MCF 10A (cell line): ENCODE measurements at places on chromosomes 5 and 9. TPM values are rescaled to one million over a fixed set of nuclear protein-coding genes. Genes with fewer than 3 reads are reported as not detected.

FIBCD1 gene
- 1.6 and 2.8 TPM in 2 replicates for total RNA-seq

GRCh38 chr9:111873901-111874300 is 22.7 kb upstream of the UGCG start:
- no peak overlapping the region for H3K4me3 ChIP-seq
- H3K27me3 ChIP-seq: no peaks in the 10 kb centered on the region
- no peak overlapping the region for H3K27ac ChIP-seq
- H3K36me3 ChIP-seq: no peaks in the 10 kb centered on the region
- peaks cover 13% of the 10 kb centered on the region for H3K4me1 ChIP-seq
- no peak for DNase-seq

- H3K27me3 ChIP-seq: peaks cover 37% of the 10 kb centered on the region
- no peaks in the 10 kb centered on the region for H3K36me3 ChIP-seq
- no peak overlapping the region for H3K4me3 ChIP-seq
- no peak for DNase-seq
Observed at GRCh38 chr5:60455589-60455988, 244.4 kb downstream of the DEPDC1B start.

DNA sequence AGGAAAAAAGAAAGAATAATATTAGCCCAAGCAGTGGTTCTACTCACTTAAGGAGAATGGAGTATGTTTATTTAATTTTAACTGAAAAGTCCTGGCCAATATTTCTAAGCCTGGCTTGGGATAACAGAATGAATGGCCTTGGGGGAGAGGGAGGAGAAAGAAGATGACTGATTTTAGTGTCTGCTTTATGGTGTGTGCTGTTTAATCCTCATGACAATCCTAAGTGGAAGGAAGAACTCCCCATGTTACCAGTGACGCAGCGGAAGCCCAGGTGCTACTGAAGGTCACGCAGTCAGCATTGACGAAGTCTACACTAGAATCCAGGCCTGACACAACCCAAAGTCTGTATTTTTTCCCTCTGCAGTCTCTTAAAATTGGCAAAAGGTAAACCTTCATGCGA is 50.5 kb downstream of the PALM2AKAP2 start:
- H3K36me3 ChIP-seq: no peaks in the 10 kb centered on the region
- no peak for DNase-seq
- no peak overlapping the region for H3K27ac ChIP-seq
- no peaks in the 10 kb centered on the region for H3K27me3 ChIP-seq
- H3K4me3 ChIP-seq: no peak overlapping the region

ANXA2R gene
- 0.98 and 1.3 TPM in 2 replicates for total RNA-seq

QRFP gene
- not detected in 2 replicates for total RNA-seq

DNA sequence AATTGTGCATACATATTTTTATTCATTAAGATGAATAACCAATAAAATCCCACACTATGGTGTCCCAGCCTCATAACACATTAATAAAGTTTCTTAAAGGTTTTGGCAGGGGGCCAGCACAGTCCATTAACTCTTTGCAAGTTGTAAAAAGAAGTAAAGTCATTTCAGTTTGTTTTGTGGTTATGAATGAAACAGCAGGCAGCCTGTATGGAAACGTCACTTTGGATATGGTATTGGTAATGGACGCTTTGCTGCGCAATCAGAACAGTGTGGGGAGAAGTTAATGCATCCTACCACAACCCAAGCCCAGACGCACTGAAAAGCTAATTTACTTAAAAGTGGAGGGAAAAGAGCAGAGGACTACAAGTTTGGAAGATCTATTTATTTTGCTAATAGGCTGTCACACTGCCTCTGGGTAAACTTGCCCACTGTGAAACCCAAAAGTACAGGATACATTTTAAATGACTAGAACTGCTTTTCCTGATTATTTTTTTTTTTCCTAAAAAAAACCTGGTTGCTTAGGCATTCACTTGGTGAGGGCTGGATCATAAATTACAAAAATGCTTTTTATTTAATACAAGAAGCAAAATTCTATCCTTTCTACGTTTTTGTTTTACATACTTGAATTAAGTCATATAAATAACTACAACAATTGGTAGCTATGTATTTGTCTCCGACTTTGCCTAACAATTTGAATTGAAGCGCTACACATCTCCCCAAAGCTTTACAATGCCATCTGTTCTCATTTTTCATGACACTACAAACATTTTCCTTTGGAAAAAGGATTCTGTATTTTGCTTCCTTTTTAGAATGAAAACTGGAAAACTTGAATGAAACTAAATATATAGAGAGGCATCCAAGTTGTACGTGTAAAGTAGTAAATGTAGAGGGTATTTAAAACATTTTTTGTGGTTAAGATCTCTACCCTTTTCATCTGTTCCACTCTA is 104.3 kb downstream of the NFIB start:
- H3K36me3 ChIP-seq: peaks cover 24% of the 10 kb centered on the region
- H3K27ac ChIP-seq: peak overlapping the region; percentile 36
- peaks cover 50% of the 10 kb centered on the region for H3K4me1 ChIP-seq
- DNase-seq: peak; percentile 26

C9orf50 gene
- total RNA-seq: 0.20 TPM in 1 of 2 replicates, not detected in the other
